Left ventricle myocardium inferior (tissue), 1 donor: ENCODE measurements at places on chromosomes 6 and 20. TPM values are rescaled to one million over a fixed set of nuclear protein-coding genes. Genes with fewer than 3 reads are reported as not detected.

The PRSS16 gene
- 0.49 TPM for total RNA-seq

The SRMS gene
- not detected for total RNA-seq

The SLC22A3 gene
- 1.0 TPM for total RNA-seq

The CRIP3 gene
- total RNA-seq = 42.3 TPM

GRCh38 chr20:21511850-21512633 is 1.8 kb downstream of the NKX2-2 start:
- H3K27ac ChIP-seq = no peak overlapping the region
- peak overlapping the region; percentile 56 for H3K4me3 ChIP-seq
- no peak for DNase-seq
- H3K4me1 ChIP-seq = peaks cover 76% of the 10 kb centered on the region
- H3K36me3 ChIP-seq = no peaks in the 10 kb centered on the region
- peaks cover 100% of the 10 kb centered on the region for H3K27me3 ChIP-seq

- peaks cover 6% of the 10 kb centered on the region for H3K4me1 ChIP-seq
- H3K27me3 ChIP-seq = peaks cover 6% of the 10 kb centered on the region
- DNase-seq = no peak
- H3K36me3 ChIP-seq = no peaks in the 10 kb centered on the region
- peak overlapping the region; percentile 54 for H3K27ac ChIP-seq
These were observed 111.3 kb downstream of the TNFAIP3 start for GRCh38 chr6:137978252-137978896.

GRCh38 chr6:53042112-53042511 is 23.1 kb upstream of the FBXO9 start:
- DNase-seq = no peak
- H3K4me1 ChIP-seq = peaks cover 61% of the 10 kb centered on the region
- H3K4me3 ChIP-seq = no peak overlapping the region
- peak overlapping the region; percentile 70 for H3K27ac ChIP-seq
- peaks cover 36% of the 10 kb centered on the region for H3K36me3 ChIP-seq

DNA sequence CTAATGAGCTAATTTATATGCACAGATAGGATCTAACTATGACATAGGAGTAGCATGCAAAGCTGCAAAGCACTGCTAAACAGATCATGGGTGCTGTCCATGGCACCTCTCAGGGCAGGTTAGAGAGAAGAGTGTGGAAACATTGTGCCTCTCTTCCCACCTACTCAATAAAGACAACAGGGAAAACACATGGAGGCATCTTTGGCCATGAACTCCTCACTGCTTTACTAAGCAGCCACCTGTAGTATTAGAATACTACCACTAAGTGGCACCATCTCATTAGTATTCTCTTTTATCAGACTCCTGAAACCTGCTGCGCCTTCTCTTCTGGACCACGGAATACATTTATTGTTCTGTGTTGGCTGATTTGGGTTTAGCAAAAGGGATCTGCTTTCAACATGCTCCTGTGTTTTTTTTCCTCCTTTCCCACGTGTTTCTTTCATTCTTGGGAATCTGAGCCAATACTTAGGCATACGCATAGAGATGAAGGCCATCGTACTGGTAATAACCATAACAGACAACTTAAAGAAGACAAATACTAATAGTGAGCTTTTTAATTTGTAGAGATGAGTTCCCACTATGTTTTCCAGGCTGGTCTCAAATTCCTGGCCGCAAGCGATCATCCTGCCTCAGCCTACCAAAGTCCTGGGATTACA is 9.4 kb upstream of the HDDC2 start:
- H3K36me3 ChIP-seq = no peaks in the 10 kb centered on the region
- no peak for DNase-seq
- H3K27me3 ChIP-seq = no peaks in the 10 kb centered on the region
- no peak overlapping the region for H3K4me3 ChIP-seq
- peaks cover 19% of the 10 kb centered on the region for H3K4me1 ChIP-seq

GRCh38 chr20:39935901-39936300 is 753.1 kb downstream of the MAFB start:
- no peak overlapping the region for H3K4me3 ChIP-seq
- peaks cover under 1% of the 10 kb centered on the region for H3K4me1 ChIP-seq
- DNase-seq = no peak
- H3K27me3 ChIP-seq = no peaks in the 10 kb centered on the region
- no peaks in the 10 kb centered on the region for H3K36me3 ChIP-seq
- H3K27ac ChIP-seq = no peak overlapping the region

DNA sequence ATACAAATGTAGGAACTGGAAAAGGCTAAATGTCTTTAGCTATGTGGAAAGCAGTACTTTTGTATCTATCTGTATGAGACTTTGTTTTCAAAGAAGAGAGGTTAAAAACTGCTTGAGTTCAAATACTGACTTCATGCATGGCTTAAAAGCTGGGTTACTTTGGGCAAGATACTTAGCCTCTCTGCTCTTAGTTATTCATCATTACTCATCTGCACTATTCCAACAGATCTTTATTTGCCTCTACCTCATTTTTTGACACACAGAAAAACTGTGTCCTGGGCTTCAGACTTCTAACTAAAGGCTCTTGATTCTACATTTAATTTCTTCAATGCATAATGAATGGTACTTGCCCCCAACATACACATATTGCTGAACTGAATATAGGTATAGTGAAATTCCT is 114.8 kb downstream of the DST start:
- H3K4me1 ChIP-seq = peaks cover 72% of the 10 kb centered on the region
- peak overlapping the region; percentile 59 for H3K27ac ChIP-seq
- no peaks in the 10 kb centered on the region for H3K27me3 ChIP-seq
- H3K4me3 ChIP-seq = no peak overlapping the region
- DNase-seq = no peak

- H3K27me3 ChIP-seq = no peaks in the 10 kb centered on the region
- DNase-seq = no peak
- no peaks in the 10 kb centered on the region for H3K36me3 ChIP-seq
These were observed 181.0 kb downstream of the PLCB1 start for GRCh38 chr20:8313073-8313472.

GRCh38 chr6:87481931-87482330 is 9.2 kb downstream of the SLC35A1 start:
- H3K36me3 ChIP-seq = peaks cover 10% of the 10 kb centered on the region
- H3K4me1 ChIP-seq = no peaks in the 10 kb centered on the region
- no peak for DNase-seq

GRCh38 chr6:128290221-128290620 is 230.2 kb downstream of the PTPRK start:
- no peak overlapping the region for H3K27ac ChIP-seq
- H3K4me1 ChIP-seq = peaks cover 15% of the 10 kb centered on the region
- H3K36me3 ChIP-seq = no peaks in the 10 kb centered on the region
- no peak overlapping the region for H3K4me3 ChIP-seq

DNA sequence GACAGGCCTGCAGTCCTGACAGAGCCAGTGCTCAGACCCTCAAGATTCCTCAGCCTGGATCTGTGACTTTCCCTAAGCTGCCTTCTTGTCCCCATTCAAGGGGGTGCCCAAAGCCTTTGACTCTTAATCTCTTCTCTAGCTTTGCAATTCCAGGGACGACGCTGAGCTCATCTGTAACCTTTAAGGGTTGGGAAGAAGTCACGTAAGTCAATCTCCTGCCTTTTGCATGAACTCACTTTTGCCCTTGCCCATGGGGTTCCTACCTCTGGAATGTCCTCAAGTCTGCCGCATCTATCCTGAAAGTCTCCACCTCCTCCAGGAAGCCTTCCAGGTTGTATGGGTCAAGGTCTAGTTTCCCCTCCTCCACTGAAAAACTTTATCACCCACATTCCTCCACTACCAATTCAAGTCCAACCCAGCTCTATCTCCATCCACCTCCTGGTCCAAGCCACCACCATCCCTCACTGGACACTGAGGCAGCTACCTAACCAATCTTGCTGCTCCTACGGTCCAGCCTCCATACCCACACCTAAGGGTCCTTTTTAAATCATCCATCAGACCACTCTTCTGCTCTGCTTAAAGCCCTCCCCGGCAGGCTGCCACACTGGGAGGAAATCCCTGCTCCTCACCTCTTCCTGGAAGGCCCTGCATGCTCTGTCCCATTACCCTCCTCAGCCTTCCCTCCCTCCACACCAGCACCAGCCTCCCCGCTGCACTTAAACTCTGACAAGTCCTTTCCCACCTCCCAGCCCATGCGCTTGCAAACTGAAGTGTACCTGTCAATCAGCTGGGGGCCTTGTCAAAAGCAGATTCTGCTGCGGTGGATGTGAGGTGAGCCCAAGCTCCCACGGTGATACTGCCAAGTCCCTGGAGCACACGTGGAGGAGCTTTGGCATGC is 29.7 kb downstream of the PREX1 start:
- no peak for DNase-seq
- H3K27ac ChIP-seq = no peak overlapping the region
- H3K4me1 ChIP-seq = peaks cover 25% of the 10 kb centered on the region

- peaks cover 39% of the 10 kb centered on the region for H3K4me1 ChIP-seq
- no peaks in the 10 kb centered on the region for H3K36me3 ChIP-seq
- peak overlapping the region; percentile 22 for H3K4me3 ChIP-seq
- no peaks in the 10 kb centered on the region for H3K27me3 ChIP-seq
- DNase-seq = no peak
- peak overlapping the region; percentile 53 for H3K27ac ChIP-seq
These were observed 26.1 kb upstream of the KLHL31 start for GRCh38 chr6:53691667-53692133.

GRCh38 chr6:13653296-13653695 is 38.2 kb downstream of the NOL7 start:
- H3K27ac ChIP-seq = no peak overlapping the region
- no peaks in the 10 kb centered on the region for H3K4me1 ChIP-seq
- no peak overlapping the region for H3K4me3 ChIP-seq
- peaks cover 16% of the 10 kb centered on the region for H3K36me3 ChIP-seq
- DNase-seq = no peak

DNA sequence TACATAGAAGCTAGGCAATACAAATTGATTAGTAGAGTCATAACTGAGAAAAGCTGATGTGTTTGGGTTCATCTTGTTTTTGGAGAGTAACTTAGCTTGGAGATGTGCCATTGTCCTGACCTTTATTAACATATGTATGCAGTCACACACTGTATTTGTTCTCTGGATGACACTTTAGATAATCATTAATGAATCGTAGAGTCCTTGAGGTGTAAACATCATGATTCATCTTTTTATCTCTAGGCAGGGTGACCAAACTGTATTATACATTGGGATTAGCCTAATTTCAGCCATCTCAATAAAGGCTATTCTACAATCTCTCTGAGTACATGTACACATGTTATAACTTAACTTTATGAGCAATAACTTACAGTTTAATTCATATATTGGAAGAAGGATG is 3.6 kb upstream of the MTCL3 start:
- H3K4me1 ChIP-seq = peaks cover 16% of the 10 kb centered on the region
- no peak for DNase-seq
- no peak overlapping the region for H3K4me3 ChIP-seq
- H3K36me3 ChIP-seq = no peaks in the 10 kb centered on the region
- no peak overlapping the region for H3K27ac ChIP-seq

- H3K27me3 ChIP-seq = no peaks in the 10 kb centered on the region
- no peak for DNase-seq
- H3K4me1 ChIP-seq = peaks cover 6% of the 10 kb centered on the region
These were observed 36.6 kb downstream of the MTRES1 start for GRCh38 chr6:107064579-107065065.

DNA sequence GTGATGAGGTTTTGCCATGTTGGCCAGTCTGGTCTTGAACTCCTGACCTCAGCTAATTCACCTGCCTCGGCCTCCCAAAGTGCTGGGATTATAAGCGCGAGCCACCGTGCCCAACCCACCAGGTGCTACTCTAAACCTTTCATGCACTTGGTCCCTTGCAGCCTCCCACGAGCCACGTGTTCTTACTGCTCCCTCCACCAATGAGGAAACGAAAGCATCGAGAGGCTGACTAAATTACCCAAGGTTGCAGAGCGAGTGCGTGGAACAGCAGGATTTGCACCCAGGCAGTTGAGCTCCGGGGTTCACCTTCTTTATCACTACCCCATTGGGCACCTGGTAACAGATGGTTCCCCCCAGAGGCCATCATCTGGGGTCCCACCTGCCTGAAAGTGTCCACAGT is 208.3 kb downstream of the LY86 start:
- no peaks in the 10 kb centered on the region for H3K36me3 ChIP-seq
- H3K27me3 ChIP-seq = no peaks in the 10 kb centered on the region
- DNase-seq = no peak
- no peak overlapping the region for H3K27ac ChIP-seq
- H3K4me1 ChIP-seq = no peaks in the 10 kb centered on the region
- no peak overlapping the region for H3K4me3 ChIP-seq

- H3K36me3 ChIP-seq = peaks cover 32% of the 10 kb centered on the region
- H3K4me1 ChIP-seq = peaks cover 67% of the 10 kb centered on the region
- no peak overlapping the region for H3K27ac ChIP-seq
- H3K27me3 ChIP-seq = no peaks in the 10 kb centered on the region
- DNase-seq = no peak
These were observed 2.8 kb downstream of the CMTR1 start for GRCh38 chr6:37435816-37436215.

DNA sequence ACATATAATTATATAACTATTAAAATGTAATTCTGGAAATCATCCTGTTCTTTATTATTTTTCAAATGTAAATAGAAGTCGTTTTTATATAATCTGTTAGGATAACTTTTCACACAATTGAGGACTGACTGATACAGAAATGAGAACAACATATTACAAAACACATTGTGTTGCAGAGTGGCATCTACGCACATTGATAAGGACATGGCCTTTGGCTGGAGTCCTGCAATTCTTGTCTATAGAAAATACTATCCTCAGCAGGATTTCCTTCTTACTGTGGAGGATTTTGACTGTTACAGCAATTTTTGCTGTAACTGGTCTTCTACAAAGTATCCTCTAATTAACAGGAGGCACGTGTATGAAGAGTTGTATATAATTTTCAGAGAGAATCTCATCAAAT is 19.8 kb downstream of the SH3BGRL2 start:
- no peak for DNase-seq
- no peaks in the 10 kb centered on the region for H3K27me3 ChIP-seq
- H3K36me3 ChIP-seq = no peaks in the 10 kb centered on the region
- H3K4me1 ChIP-seq = peaks cover 52% of the 10 kb centered on the region
- H3K27ac ChIP-seq = peak overlapping the region; percentile 60

DNA sequence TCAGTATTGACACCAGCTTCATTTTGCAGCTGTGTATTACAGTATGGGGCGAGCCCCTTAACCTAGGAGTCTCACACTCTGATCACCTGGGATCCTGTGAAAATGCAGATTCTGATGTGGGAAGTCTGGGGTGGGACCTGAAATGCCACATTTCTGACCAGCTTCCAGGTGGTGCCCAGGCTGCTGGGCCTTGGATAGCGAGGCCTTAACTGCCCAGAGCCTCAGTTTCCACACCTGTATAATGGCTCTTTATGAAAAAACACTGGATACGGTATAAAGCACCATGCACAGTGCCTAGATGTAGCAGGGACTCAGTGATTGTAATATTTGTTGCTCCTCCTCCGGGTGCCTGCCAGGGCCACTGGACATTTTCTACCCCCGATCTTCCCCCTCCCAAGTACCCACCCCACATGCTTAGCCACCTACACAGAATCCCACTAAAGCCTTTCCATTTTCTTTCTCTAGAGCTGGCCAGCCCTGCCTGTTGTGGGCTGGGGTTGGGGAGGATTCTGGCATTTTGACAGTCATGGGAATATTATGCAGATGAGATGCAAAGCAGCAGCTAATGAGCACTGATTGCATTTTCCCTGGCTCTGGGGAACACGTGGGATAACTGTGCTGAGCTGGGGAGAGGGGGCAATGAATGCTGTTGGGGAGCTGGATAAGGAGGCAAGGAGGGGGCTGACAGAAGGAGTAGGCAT is 44.8 kb downstream of the SPDEF start:
- H3K4me3 ChIP-seq = no peak overlapping the region
- H3K27ac ChIP-seq = no peak overlapping the region
- H3K27me3 ChIP-seq = peaks cover 45% of the 10 kb centered on the region
